ENCODE measurements at places on chromosomes 12 and 14.

DNA sequence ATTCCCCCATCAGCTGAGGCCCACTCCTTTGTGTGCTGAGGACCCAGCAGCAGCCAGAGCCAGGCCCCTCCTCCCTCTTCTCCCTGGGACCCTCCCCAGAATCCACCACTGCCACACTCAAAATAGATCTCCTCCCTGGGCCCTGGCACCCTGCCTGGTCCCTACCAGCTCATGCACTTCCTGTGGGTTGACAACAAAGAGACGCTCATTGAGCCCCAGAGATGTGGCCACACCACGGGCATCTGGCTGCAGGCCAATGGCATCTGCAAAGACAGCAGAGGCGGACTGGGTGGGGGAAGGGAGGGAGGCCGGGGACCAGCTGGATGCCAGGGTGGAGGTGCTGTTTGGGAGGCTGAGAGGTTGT, 16.0 kb upstream of the ENDOU start:
- DNase-seq, result peak; percentile 48

- no peak for DNase-seq
Observed at GRCh38 chr12:70985850-70986249, 65.3 kb upstream of the PTPRR start.

- DNase-seq, result no peak
Observed at GRCh38 chr12:46874642-46875041, 48.8 kb upstream of the SLC38A4 start.

GRCh38 chr14:63881926-63882325, 29.1 kb downstream of the SYNE2 start:
- no peak for DNase-seq

- no peak for DNase-seq
Observed at GRCh38 chr12:24255920-24256665, 306.6 kb upstream of the SOX5 start.

DNA sequence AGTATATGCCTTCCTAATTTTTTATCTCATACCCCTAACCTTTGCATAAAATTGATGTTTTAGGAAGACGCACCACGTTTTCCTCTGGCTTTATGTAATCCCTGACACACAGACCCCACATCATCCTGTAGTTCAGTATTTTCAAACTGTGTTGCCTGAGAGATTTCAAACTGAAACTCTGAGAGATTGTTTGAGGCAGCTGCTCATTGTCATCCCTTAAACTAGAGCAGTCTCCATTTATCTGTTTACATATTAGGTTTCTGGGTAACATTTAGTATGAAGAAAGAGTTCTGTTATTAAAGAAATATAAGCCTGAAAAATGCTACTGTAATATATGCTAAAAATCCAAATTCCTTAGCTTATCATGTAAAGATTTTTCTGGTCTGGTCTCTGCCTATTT, 24.3 kb downstream of the MNAT1 start:
- no peak for DNase-seq

DNA sequence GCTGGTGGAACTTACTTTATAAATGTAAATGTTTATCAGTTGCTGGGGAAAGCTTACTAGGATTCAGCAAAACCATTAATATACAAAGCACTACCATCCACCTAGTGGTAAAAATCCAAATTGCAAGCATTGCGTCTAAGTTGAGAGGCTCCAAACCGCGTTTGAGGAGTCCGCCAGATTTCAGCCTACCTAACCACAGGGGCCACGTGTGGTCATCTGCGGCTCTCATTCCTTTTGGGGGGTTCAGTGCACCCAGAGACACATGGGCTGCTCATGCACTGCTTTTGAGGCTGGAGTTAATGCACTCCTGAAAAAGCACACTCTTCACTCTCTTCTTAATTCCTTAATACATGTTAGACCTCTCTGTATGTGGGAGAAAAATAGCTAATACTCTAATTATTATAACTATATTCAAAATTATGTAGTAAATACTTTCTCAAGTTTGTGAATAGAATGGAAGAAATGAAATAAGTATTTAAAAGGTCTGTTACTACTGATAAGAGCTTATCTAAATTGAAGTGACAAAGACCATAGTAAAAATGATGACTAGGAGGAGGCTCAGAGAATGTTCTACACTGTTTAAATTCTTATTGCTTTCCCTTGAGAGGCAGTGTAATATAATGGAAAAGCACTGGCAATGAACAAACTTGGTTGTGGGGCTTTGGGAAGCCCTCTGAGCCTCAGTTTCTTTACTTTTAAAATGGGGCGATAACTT, 41.4 kb upstream of the MANSC4 start:
- DNase-seq, result no peak

- DNase-seq, result no peak
Observed at GRCh38 chr12:131565267-131566015, 145.4 kb upstream of the SFSWAP start.

- no peak for DNase-seq
Observed at GRCh38 chr12:4112734-4113325, 160.7 kb upstream of the CCND2 start.

- DNase-seq, result no peak
Observed at GRCh38 chr12:26198742-26199141, 3.4 kb downstream of the SSPN start.

DNA sequence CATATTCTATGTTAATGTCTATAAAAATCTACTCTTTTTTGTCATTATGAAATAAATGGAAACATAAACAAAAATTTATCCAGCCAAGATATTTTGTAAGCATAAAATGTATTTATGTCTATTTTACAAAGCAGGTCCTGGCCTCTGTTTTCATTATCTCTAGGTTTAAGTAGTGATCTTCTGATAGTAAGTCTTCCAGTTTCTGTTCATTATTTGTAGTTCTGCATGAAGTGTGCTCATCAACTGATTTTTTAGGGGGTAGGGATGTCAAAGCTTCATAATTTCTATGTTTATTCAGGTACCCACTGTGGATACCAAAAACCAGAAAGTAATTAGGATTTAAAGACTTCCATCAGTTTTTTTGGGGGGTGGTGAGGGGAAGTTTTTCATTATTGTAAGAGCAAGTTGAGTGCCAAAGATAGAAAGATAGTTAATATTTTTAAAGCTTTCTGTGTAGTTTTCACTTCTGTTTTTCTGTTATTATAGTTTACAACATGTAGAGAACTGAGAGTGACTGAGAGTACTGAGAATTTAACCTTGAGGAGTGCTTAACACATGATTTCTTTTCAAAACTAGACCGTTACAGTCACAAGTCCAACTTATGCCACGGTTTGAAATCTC, 30.6 kb upstream of the LMO3 start:
- DNase-seq, result no peak

DNA sequence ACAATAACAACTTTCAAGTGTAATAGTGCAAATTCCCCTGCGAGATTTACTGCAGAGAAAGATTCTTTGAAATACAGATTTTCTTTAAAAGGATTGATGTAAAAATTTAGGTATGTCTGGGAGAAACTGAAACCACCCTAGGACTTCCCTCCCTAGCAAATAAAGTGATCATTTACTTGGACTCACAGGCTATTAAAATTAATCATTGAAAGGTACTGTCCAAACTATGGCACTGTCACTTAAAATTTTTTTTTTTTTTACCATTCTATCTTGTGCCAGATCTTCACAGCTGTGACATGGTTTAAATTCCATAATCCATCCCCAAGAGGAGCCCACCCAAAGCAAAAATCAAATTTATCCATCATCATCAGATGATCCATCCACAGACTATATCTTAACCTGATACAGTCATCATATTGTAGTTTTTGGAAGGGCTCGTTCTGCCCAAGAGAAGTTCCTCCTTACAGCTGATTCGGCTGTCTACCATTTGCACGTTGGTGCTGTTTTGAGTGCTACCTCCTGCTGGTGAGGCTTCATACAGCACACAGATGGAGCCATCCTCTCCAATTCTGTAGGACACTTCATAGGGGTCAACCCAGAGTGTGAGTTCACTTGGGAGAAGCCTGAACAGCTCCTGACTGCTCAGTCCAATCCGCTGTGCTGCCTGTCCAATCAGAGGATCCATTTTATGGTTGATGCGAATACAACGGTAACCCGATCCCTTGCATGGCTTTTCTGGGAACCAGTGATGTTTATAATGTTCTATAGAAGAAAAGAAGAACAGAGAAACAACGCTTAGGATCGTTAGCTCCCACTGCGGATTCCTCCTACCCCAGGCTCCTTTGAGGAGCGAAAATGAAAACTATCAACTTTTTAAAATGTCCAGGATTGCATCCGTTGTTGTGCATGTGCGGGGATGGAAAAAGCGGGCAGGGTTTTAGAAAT, 1.7 kb downstream of the BTG1 start:
- peak; percentile 50 for DNase-seq

DNA sequence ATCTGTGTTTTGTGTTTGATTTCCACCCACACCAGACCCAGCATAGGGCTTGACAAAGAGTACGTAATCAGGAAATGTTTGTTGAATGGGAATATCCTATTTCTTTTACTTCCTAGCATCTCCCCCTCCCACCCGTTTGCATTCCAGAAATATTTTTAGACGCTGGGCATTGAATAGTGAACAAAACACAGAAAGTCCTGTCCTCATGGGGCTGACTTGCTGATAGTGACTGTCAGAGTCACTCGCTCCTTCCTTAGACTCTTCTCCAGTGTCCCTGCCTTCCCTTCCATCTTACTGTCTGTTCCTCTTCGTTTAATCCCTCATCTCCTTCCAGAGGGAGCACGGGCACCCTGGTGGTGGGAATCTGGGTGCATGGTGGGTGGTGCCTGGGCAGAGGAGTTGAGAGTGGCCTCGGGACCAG, 53.6 kb downstream of the SLC25A47 start:
- DNase-seq, result no peak

DNA sequence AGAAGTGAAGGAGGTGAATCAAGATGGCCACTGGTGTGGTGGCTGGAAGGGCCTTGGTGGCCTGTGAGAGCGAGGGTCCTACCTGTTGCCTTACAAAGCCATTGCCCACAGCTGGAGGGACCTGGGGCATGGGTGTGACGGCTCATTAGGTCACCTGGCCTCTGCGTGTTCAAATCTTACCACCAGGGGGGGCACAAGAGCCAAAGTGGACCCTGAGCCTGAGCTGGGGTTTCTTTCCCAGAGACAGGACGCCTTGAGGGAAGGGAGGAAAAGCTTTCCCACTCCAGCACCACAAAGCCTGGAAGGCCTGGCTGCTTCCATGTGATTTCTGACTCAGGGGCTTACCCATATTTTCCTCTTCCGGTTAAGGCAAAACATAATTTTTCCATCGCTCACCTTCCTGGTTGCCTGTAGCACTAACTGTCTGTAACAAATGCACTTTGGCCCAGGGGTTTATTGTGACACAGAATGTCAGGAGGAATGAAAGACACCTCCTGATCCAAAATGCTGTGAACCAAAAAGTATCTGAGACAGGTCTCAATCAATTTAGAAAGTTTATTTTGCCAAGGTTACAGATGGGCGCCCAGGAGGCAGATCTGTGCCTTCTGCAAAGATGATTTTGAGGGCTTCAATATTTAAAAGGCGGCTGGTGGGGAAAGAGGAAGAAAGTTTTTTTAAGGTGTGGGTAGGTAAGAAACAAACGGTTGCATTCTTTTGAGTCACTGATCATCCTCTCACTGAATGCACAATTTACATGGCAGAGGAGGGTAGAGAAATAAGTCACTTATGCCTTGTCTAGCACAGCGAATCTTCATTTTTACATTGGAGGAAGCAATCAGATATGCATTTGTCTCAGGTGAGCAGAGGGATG, 4.3 kb upstream of the CD9 start:
- peak; percentile 60 for DNase-seq

DNA sequence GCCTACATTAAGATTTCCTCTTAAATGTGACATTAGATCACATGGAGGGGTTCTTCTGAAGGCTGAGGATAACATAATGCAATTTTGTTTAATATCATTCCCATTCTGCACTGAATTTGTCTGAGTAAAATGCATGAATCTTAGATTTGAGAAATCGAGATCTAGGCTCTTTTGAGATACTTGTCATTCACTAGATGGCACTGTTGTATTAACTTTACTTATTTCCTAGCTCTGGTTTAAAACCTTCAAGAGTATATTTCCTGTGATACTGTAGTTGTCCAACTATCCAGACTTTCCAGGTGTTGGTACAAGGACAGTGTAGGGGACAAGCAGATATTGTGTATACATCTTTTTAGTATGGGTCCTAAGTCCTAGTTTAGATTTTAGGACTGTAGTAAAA, 91.7 kb upstream of the SEL1L start:
- no peak for DNase-seq

- no peak for DNase-seq
Observed at GRCh38 chr12:47825173-47825639, 5.5 kb upstream of the HDAC7 start.

DNA sequence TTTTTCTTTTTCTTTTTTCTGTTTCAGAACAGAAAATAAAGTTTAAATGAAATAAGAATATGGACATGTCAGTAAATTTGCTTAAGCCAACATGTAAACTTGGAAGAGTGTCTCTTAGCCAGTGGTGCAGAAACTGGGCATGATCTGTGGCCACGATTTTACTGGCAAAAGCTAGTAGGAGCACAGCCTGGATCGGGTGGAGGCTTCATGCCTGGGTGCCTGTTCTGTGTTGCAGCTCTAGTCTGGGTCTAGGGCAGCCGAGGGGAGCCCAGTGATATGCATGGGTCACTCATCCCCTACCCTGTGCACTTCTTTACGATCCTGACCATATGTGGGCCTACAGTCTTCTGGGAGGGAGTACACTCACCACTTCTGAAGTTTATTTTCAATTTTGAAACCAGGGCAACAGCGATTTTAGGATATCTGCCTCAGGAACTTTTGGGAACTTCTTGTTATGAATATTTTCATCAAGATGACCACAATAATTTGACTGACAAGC, 45.6 kb upstream of the SMCO2 start:
- DNase-seq, result no peak
